ENCODE measurements at places on chromosomes 16 and 17. TPM values are rescaled to one million over a fixed set of nuclear protein-coding genes. Genes with fewer than 3 reads are reported as not detected.

- no peak for DNase-seq
These were observed 87.6 kb downstream of the RAB11FIP4 start for GRCh38 chr17:31479062-31479408.

DNA sequence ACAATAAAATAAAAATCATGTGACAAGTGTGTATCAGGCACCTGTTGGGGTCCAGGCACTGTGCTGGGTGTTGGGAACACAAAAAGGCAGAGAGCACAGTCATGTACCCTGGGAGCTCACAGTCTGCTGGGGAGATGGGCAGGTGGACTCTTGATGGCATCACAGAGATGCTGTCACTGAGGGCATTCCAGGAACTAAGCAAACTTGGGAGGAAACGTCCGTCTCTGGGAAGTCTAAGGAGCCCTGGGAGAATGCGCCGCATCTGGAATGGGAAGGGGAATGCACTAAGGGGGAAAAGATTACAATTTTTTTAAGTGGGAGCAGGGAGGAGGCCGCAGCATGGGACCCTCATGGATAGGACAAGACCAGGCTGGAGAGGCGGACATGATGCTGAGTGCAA lies 80.9 kb upstream of the ZNF423 start:
- no peak for DNase-seq

DNA sequence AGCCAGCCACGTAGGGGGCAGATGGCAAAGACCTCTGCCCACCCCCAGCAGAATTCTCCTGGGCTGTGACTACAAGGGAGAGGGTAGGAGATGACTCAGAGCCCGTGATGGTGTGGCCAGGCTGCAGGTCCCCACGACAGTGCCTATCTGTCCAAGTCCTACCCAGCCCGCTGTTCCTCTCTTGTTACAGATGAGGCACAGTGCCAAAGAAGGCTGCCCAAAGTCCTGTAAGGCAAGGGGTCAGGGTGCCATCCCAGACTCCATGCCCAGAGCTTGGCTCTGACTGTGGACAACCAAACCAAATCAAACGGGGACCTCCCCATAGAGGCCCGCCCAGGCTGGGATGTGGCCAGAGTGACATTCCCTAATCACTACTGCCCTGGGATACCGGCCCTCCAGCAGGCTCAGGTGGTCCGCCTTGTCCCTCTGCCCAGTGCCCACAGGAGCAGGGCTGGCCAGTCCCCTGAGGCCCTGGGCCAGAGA lies 12.6 kb upstream of the BCAR1 start:
- DNase-seq: no peak

DNA sequence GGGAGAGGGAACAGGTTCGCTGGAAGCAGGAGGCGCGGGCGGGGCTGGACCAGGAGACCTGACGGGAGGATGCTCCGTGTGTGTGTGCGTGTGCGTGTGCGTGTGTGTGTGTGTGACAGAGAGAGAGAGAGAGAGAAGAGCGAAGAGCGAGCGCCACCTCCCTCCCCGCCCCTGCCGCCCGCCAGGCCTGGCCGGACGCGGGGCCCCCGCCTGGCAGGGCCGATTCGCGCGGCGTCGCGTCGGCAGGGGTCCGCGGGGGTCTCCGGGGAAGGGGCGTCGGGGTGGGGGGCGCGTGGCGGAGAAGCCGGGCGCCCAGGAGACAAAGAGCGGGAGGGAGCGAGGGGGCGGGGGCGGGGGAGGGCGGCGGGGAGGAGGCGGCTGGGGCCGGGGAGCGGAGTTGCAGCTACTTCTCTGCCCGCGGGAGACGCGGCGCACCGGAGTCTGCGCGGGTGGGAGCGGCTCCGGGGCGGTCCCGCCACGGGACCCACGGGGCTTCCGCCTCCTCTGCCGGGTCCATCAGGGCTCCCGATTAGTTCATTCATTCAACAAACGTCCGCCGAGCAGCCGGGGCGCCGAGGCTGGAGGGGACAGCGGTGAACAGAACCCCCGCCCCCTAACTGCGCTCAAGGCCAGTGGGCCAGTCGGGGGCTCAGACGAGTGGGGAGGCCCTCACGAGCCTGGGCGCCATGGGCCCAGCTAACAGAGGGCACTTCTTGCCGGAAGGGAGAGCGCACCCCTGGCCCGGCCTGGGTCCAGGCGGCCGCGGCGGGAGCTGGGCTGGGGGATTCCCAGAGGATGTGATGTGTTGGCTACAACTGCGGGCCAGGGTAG lies at the start of gene SAMD14:
TSS of gene SAMD14 (minus strand) at position 433 of the 831 bp plus-strand sequence. CDS start 5,201 bp downstream, outside the sequence.
- DNase-seq: no peak

DNA sequence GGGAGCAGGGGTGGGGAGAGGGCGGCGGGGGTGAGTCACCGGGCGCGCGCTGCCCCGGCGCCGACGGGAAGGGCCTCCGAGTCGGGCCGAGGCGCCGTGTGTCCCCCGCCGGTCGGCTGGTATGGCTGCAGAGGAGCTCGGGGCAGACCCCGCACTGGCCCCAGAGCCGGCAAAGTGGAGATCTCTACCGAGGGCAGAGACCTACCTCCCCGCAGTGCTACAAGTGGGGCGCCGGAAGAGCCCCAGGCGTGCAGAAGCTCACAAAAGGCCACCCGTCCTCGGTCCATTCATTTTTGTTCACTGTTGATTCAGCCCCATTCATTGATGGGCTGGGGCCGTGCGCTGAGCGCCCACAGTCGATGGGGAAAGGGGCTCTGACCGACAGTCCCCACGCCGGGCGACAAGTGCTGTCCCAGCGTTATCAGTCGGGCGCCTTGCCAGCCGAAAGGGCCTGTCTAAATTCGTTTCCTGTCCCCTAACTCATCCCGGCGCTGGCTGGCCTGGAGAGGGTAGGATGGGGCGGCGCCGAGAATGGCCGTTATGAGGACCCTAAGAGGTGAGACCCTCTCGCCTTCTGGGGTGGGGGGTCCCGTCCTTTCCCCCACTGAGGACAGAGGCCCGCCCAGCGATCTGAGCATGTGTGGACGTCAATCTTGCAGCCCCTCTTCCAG lies 709 bp upstream of the ENO3 start:
- no peak for DNase-seq

GRCh38 chr16:14464796-14465195 lies 165.3 kb downstream of the PARN start:
- DNase-seq: no peak

DNA sequence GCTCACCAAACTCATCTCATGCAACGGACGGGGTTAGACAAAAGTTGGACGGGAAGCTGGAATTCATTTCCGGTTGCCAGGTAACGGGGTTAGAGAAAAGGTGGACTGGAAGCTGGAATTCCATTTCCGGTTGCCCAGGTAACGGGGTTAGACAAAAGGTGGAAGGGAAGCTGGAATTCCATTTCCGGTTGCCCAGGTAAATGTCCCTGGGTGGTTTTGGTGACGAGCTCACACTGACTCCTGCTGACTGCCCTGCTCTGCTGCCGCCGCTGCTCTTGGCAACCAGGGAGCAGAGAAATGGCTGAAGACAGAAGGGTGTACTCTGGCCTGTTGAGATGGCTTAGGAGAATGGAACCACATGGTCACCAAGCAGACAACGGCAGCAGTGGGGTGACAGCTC lies 170.3 kb upstream of the RPH3AL start:
- no peak for DNase-seq

DNA sequence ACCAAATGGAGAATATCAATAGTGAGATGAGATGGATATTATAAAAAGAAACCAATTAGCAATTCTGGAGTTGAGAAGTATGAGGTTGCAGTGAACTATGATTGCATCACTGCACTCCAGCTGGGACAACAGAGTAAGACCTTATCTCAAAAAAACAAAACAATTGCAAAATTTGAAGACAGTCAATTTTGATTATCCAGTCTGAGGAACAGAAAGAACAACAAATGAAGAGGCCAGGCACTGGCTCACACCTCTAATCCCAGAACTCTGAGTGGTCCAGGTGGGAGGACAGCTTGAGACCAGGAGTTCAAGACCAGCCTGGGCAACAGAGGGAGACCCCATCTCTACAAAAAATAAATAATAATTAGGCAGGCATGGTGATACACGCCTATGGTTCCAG lies 35.0 kb downstream of the USP32 start:
- DNase-seq: no peak

DNA sequence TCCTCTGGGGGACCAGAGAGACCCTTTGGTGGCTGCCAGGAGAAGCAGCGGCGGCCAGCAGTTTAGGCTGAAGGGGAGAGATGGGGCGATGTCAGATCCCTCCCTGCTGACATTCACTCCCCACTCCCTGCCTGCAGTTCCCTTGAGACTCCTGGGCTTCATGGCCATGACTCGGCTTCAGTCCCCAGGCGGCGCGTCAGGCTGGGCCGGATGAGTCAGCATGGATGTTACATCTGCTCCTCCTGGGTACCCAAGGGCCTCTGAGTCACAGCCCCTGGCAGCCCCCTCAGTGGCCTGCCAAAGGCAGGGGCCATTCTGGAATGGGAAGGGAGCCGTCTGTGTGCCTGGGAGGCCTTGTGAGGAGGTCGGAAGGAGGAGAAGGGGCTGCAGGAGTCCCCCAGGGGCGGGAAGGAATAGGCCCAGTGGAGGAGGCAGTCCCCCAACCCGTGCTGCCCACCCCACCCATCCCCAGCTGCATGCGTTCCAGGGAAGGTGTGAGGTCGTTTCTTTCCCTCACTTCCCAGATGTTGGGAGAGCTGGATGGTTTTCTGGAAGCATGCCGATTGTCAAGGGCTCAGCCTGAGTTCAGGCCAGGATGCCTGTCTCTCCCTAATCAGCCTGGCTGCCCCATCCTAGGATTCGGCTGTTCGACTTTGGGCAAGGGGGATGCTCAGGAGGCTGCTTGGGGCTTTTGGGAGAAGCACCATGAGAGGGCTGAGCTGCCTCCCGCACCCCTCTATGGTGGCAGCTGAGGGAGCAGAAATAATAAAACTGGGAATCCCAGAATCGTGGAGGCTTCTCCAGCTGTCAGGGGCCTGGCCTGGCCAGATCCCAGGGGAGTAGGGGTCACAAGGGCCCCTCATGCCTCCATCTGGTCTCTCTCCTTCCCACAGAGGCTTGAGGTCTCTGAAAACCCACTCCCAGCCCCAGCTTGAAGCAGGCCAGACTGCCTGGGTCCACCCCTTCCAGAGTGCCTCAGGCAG lies 9.7 kb downstream of the RHBDL3 start:
- DNase-seq: no peak

DNA sequence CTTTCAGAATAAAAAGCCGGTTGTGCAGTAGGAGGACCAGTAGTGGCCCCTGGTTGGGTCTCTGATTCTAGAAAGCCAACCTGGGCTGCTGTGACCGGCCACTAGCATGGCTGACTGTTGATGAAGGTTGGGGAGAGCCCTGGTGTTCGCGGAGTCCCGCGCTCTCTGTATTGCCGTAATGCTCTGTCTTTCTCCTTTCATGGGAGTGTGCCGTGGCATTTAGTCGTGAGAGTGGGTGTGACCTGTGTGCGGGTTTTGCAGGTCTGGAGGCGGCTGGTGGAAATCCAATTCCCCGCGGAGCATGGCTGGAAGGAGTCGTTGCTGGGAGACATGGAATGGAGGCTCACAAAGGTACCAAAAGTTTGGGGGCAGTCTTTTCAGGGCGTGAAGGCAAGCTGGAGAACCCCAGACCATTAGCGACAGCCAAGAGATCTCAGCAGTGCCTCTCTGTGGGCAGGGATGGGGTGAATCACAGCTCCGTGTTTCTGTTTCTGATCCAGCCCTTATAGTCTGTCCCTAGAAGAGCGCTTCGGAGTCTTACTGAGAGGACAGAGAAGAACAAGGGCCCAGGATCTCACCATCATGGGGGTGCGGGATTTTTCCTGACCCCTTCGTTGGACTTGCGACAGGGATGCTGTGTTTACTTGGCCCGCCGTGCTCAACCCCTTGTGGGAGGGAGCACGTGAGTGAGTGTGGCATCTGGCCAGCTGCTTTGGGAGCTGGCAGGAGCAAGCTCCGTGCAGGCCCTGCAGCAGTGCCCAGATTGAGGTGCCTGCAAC lies 56.5 kb downstream of the RNF213 start:
- DNase-seq: no peak

GRCh38 chr16:69093974-69094373 lies 11.5 kb upstream of the HAS3 start:
- no peak for DNase-seq

DNA sequence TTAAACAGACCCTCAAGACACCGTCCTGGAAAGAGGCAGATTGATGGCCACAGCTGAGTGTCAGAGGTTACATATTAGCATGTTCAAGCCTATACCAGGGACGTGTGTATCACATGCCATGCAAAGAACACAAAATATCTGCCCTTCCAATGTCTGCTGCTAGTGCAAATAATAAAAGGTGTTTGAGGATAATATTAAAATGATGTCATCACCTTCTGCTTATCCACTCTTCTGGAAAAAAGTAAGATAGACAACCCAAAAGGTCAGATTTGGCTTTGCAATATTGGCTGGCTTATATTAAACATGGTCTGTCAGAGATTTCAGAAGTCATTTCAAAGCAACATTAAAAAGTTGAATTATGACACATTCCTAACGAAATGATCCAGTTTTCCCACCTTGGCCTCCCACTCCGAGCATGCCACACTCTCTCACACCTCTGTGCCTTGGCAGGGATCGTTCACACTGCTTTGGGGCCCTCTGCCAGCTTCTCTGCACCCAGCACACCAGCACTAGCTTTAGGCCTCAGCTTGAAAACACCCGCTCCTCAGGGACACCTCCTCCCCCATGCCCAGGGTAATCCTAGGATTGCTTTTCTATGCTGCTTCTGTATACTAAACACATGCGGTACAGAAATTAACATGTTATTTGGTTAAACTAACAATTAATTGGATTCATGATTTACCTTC lies 248.2 kb downstream of the NTN1 start:
- DNase-seq: no peak

DNA sequence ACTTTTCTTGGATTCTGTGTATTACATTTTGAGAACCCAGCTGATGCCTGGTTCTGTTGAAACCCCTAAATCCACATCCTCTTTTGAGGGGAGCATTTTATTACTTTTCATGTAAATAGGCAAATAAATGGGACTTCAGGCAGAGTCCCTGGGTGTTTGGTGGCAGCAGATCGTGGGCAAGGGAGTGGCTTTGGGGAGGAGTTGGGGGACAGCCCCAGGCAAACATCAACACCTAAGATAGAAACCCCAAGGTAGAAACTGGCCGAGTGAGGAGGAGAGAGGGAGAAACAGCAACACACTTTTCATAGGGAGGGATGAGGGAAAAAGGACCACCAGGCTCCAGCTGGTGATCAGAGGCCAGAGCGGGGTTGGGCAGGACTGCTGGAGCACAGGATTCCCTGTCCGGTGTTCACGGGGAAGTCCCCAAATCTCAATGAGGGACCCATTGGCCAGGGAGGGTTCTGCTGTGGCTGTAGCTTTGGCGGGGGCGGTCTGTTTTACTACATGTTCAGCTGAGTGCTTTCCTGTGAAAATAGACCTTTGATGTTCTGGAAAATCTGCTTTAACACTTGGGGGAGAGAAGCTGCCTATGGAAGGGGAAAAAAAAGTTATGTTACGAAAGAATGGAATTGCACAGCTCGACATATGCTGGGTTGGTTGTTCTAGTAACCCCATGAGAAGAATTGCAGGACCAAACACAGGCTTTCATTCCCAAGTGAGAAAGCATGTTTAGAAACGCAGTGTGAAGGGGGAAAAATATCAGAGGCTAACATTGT lies 46.6 kb downstream of the MSI2 start:
- DNase-seq: no peak

The RHBDL3 gene
- polyA plus RNA-seq: 1.7 TPM

The HOXB9 gene
- 0.43 TPM for polyA plus RNA-seq

The AOC3 gene
- 27.0 TPM for polyA plus RNA-seq

The RHBDL1 gene
- polyA plus RNA-seq: 1.8 TPM

The RAMP2 gene
- polyA plus RNA-seq: 69.2 TPM

The LRRC37A gene
- 3.1 TPM for polyA plus RNA-seq

The RDM1 gene
- 0.67 TPM for polyA plus RNA-seq

The KRTAP4-9 gene
- polyA plus RNA-seq: not detected

The CCL2 gene
- 32.6 TPM for polyA plus RNA-seq

Measured in hindlimb muscle (tissue), 1 donor.